ENCODE measurements at places on chromosomes 3 and 15.

- DNase-seq = no peak
These were observed 824 bp upstream of the CILP start for GRCh38 chr15:65212097-65212496.

DNA sequence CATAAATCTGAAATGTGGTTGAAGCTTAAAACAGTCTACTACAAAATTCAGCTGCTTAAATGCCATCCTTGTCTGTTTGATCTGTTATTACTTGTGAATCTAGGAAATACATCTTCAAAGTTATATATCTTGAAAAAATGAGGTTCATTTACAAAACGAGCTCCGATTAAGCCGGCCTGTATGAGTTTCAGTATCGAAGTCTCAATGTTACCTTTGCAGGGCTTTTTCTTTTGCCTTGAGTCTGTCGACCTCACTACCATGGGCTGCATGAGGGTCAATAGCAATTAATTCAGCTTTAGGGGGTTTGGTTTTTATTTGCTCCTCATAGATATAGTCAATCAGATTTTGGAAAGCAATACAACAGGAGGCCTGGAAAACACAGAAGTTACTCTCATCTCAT lies 23.2 kb downstream of the ERICH6 start:
- DNase-seq = no peak

DNA sequence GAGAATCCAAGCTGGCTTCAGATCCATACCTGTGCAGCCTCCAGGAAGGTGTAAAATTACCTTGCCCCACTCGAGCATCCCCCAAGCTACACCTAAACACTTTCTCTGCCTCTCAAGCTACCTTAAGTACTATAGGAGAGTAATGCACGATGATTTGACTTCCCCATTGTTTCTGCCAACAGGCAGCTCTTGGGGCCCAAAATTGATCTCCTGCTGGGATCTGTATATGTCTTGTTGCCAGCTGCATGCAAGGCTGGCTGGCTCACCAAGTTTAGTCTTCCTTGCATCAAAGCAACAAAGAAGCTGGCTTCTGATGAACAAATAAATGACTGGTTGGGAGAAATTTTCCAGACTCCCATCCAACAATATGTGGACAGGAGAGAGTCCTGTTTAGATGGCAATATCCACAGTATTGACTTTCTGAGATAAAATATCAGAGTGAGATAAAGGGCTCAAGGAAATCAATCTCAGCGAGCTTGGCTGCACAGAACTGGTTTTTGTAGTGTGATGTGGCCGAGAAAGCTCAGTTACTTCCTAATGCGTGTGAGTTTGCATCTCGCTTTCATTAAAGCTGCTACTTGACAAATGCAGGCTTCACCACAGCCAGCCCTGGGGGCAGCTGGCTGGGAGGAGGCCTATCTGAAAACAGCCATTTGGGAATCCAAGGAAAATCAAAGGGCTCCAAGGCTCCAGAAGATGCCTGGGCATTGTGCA lies 140.7 kb downstream of the MINAR1 start:
- DNase-seq = no peak

DNA sequence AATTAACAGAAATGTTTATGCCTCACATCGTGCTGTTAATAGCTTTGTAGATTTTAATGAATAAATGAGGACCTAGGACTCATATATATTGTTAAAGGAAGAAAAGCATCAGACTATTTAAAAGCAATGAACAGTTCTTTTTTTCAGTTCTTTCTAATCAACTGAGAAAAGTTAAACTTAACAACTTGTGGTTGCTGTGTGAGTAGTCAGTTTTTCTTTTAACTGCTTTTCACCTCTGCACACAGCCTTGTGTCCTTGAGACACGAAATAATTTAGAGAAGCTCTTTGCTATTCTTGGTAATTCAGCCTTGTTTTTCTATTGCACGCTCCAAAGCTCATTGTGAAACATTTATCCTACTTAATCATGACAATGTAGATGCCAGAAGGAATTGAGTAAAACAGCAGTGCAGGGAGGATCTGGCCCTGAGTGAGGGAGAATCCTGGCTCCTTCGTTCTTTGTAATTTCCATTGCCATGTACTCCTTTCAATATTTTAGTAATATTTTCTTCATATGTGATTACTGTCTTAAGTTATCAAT lies 499.0 kb downstream of the PYDC2 start:
- DNase-seq = no peak

DNA sequence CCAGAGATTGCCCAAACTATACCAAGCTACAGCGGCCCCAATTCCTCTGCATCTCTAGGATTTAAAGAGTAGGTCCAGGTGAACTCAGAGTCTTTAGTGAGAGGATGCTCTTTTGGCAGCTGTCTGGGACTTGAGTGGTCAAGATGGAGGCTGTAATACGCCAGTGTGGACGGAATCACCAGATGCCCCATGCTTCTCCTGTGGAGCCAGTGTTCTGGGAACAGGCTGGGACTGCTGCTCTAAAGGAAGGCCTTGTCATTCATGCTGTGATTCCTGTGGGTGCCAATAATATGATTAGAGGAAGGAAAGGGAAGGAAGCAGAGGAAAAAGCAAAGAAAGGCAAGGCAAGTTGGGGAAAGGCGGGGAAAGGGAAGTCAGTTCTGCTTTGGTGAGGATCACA lies 17.4 kb upstream of the NOX5 start:
- DNase-seq = no peak

DNA sequence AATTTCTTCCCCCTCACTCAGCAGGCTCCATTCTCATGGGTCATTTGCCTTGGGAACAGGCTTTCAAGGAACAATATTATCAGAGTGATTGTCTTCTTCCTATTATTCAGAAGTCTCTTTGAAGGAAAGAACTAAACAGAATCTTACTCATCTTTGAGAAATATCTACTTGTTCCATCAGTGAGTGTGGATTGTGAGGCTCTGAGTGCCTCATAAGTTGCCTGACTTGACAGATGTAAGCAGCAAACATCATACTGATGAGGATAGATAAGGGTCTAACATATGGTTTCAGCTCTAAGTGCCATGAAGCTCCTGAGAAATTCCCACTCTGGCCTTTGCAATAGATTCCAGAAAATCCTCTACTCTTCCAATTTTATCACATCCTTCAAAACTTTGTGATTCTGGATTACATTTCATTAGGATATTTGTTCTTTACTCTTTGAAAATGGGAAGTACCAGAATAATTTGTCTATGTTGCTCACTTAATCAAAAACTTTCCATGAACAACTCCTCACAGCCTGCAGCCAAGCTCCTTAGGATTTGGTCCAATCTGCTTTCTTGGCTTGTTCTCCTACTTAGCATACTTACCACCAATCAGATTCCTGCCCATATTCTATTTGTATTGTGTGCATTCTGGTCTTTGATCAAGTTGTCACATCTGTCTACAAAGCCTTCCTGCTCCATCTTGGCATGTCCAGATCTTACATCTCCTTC lies 120.1 kb downstream of the RPL22L1 start:
- DNase-seq = no peak

DNA sequence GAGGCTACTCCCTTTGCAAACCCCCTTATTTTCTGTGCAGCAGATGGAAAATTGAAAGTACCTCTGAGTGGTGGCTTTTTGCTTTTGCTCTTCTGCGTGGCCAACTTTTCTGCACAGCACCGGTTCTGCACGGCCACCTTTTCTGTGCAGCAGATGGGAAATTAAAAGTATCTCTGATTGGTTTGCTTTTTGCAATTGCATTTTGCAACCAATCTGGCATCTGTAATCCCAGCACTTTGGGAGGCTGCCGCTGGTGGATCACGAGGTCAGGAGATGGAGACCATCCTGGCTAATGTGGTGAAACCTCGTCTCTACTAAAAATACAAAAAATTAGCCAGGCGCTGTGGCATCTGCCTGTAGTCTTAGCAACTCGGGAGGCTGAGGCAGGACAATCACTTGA lies 79.5 kb upstream of the CHMP2B start:
- no peak for DNase-seq

DNA sequence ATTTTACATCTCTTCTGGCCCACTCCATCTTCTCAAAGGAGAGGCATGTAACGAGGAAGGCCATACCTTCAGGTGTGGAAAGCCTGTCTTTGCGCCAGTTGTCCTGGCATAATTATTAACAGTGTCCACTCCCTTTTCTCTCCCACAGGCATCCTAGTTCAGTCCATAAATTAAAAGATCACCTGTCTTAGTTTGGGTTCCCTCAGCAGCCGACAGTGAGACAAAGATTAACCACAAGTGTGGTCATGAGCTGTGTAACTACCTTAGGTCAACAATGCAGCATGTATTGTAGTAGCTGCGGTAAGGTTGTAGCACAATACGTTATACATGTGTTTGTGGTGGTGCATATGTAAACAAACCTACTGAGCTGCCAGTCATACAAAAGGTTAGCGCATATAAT lies 103.3 kb upstream of the GALNT15 start:
- no peak for DNase-seq

DNA sequence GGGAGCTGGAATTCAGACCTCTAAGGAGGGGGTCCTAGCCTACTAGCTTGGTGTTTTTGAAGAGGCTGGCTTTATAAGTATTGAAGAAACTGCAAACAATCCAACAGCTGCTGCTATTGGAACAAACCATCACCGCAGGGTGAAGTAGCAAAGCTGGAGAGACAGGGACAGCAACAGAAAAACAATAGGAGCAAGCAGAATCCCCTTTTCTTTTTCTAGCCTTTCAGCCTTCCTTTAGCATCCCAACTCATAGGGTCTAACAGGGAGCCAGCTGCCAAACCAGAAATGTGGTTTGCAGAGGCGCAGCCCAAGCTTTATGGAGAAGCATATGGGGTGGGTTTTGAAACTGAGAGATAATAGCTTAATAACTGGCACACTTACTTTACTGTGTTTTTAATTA lies 106.2 kb upstream of the CHMP2B start:
- DNase-seq = no peak

- no peak for DNase-seq
These were observed 92.5 kb downstream of the ADAMTS9 start for GRCh38 chr3:64595253-64595694.

DNA sequence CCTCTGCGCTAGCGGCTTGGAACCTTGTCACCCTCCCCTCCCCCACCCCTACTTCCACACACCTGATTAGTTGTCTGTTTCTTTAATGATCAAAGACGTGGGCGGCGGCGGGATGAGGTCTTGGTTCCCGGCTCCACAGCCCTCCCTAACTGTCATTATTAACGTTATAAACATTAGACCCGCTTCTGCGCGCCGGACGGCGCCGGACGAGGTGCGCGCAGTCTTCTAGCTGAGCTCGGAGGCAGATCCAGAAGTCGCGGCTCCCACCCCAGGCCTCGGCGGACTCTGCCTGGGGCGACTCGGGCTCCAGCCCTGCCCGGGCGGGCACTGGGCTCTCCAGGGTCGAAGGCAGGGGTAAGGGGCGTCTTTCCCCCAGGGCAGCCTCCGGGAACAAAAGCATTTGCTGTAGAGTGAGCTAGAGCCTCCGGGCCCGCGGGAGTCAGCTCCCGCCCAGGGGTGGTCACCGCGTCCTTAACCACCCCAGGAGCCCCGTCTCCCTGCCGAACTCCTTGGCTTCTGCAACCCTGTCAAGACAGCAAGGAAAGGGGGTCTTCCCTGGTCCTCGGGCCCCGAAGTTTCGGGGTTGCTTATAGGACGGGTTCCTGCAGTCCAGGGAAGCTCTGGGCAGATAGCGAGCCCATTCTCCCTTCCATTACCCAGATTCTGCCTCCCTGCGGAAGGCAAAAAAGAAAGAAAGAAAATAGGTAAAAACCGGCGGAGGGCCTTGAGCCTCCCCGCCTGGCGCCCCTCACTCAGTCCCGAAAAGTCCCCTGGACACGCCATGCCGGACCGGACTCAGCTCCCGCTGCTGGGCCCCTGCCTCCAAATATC lies 2.2 kb upstream of the ISLR2 start:
- DNase-seq = no peak

- DNase-seq = no peak
These were observed 515.4 kb downstream of the FOXP1 start for GRCh38 chr3:71067977-71068654.

GRCh38 chr15:41401904-41402267 lies 410 bp downstream of the NDUFAF1 start:
- no peak for DNase-seq

DNA sequence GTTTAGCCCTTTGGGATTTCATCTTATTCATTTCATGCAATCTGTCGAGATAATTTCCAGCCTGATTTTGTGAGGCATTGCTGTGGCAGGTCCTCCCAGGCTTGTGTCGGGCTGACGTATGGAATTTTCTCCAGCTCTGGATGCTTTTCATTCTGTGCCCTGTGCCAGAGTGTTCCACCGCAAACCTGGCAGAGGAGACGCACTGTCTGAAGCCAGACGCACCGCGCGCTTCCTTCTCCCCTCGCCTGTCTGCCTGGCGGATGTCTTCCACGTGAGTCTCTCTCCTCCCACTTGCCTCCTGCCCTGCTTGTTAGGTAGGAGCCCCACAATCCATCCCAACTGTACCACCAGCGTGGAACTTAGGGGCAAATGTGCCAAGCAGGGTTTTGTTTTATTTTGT lies 20.1 kb upstream of the GLCE start:
- no peak for DNase-seq

DNA sequence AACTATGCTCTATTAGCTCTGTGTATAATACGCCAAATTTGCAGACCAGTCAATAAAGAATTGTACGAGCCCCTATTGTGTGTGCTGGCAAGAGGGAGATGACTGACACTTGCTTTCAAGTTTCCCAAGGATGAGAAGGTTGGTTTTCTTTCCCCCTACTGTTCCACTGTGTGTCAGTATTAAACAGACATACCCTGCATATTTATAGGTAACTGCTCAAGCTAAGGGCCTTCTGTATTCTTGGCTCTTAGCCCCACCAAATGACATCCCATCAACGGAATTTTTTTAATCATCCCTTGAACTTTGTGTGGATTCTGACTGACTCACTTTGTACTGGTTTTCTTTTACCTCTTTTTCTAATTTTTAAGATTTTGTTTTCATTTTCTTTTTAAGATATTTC lies 60.6 kb upstream of the GYG1 start:
- DNase-seq = no peak

DNA sequence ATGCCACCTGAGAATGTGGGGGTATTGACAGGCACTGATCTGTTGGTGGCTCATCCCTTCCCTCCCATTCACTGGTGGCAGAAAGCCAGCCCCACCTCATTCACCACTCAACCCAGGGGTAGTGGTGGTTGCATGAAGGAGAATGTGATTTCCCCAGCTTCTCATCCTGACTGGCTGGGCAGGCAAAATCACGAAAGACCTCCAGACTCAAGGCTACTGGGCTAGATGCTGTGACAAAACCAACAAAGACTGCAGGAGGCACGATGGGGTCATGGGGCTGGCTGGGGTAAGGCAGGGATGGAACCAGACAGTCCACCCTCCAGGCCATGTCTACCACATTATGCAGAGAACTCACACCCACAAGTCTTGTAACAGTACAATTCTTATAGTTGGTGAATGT lies 33.9 kb downstream of the FSTL1 start:
- no peak for DNase-seq

DNA sequence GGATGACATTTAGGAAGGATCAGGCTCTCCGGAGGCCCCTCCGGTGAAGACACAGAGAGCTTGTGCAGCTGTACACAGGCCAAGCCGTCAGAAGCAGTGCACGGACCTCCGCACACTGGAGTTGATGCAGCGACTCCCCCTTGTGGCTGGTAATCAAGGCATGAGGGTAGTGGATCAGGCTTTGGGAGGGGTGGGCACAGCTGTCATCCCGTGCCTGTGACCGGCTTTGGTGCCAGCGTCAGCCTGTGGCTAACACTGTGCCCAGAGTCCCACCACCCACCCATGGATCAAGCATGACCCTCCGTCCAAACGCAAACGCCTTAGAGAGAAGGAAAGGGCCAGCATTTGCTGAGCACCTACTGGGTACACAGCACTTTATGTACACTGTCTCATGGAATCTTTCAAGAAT lies 8.2 kb upstream of the GRIP2 start:
- peak; percentile 56 for DNase-seq

Data from colonic mucosa (tissue), 4 donors.